ENCODE measurements at places on chromosomes 3 and 15.
A peak's percentile ranks its signal among the peaks of the same experiment; 100 is the strongest.

DNA sequence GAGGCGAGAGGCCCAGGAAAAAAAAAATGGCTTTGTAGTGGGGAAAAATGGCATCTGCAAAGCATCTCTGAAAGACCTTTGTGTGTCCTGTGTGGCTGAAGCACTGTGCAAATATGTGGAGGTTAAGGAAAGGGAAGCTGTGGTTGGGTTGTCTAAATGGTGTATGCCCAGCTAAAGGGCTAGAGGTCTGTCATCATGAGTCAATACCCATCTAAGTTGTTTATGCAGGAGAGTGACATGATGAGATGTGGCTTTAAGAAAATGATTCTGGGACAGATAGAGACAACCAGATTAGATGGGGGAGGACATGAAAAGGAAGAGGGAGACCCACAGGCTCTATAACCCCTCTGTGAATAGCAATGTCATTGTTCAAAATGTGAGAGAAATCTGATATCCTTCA lies 280.7 kb downstream of the MFSD1 start:
- peak; percentile 59 for DNase-seq

DNA sequence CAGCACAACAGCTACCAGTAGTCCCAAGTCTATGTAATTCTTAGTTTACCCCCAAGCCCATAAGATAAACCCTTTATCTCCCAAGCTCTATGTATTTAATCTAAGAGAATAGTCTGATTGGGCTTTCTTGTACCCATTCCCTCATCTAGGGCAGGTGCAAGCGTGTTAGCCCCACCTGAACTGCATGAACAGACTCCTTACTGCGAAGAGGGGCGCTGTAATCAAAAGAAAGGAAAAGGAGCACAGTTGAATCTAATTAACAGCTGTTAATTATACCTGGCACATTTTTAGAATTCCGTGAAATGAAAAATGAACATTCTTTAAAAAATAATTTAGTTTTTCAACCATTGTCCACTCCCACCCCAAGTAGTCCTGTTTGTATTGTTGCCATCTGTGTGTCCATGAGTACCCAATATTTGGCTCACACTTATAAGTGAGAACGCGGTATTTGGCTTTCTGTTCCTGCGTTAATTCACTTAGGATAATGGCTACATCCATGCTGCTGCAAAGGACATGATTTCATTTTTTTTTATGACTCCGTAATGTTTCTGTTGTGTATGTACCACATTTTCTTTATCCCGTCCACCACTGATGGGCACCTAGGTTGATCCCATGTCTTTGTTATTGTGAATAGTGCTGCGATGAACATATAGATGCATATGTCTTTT lies 26.5 kb upstream of the NEDD4 start:
- no peak for DNase-seq

DNA sequence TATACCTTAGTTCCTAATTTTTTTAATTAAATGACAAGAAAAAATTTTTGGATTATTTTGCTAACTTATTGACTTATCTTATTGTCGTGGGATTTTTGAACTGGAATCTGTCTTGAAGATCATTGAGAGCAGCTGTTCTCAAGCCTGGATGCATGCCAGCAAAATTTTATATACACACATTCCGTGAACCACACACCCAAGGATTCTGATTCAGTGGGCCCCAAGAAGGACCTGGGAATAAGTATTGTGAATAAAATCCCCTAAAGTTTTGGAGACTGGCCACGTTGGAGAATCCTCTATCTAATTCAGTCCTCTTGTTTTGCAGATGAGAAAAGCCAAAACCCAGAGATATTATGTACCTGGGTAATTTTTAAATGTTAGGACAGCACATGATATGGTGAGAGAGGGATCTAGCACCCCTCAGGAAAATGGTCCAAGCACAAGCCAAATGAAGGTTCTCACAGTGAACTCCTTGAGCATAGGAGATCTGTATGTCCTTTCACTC lies 55.2 kb downstream of the UNC13C start:
- no peak for DNase-seq

DNA sequence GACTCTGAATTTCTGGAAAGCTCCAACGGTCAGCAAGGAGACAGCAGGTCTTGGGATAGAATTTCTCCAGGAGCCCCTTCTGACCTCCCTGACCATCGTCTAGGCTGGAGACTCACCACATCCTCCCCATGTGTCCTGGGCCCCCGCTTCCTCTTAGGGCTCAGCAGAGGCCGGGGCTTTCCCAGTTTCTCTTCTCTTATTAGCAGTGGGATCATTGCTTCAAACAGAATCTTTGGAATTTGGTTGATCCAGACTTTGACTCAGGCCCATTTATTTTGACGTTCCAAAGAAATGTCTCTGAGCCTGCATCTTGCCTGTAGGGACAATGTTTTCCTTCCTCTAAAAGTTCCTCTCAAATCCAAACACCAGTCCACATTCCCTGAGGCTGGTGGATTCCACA lies 38.4 kb upstream of the SLC6A6 start:
- DNase-seq, result no peak

DNA sequence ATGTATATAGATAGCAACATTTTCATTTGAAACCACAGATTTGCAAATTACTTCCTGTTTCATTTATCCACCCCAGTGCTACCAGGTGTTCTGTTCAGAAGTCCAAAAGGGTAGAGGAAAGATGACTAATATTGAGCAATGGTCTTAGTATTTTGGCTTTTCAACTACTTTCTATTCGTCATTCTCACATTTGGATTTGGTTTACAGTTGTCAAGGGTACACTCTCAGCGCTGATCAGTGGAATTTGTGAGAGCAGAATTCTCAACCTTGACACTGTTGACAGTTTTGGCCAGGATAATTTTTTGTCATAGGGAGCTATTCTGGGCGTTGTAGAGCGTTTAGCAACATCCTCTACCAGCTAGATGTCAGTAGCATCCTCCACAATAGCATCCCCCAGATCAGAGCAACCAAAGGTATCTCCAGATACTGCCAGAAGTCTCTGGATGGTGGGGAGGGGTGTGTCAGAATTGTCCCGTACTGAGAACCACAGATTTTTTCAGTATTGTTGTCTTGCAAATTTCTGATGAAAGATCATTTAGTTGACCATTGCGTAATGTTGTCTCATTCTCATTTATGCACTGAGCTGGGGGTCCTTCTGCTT lies 4.2 kb downstream of the HMCES start:
- DNase-seq, result peak; percentile 96

- DNase-seq, result peak; percentile 81
Measured at GRCh38 chr15:96046620-96047240, 283.8 kb upstream of the NR2F2 start.

- DNase-seq, result no peak
Measured at GRCh38 chr3:52041118-52041731, 15.1 kb downstream of the DUSP7 start.

GRCh38 chr15:84703808-84704207 lies 12.1 kb downstream of the SEC11A start:
- no peak for DNase-seq

DNA sequence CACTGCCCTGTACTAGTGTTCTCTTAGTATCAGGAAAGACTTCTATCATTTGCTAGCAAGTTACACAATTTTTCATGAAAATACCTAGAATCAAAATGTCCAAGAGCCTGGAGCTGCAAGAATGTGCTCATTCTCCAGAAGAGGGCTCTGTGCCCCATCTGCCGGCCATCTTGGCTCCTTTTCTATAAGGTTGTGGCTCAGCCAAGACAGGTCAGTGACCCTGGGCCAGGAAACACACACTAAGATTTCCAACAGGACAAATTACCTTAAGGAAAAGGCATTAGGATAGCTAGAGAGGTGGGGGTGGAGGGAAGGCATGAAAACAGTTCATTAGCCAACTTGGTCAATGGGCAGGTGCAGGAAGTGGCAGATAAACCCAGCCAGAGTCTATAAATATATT lies 20.7 kb downstream of the TIMP4 start:
- DNase-seq, result peak; percentile 67

- DNase-seq, result no peak
Measured at GRCh38 chr3:177601152-177601551, 403.9 kb upstream of the TBL1XR1 start.

- DNase-seq, result no peak
Measured at GRCh38 chr15:71385457-71385856, 270.2 kb downstream of the THSD4 start.

DNA sequence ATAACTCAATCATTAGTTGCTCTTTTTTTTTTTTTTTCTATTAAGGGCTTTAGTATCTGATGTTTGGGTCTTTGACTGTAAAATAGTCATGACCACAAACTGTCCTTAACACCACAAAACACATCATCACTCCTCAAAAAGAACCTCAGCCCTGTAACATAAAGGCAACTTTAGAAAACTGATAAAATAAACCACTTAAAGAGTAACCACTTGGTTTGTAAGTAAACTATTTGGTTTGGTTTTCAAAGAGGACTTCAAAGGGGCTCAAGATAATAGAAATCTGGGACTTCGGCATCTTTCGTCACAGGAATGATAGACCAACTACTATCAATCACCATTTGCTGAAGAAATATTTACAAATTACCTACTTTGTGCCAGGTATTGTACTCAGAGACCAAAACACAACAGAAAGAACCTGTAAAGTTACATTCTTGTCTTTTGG lies 167.8 kb downstream of the FOXP1 start:
- no peak for DNase-seq

DNA sequence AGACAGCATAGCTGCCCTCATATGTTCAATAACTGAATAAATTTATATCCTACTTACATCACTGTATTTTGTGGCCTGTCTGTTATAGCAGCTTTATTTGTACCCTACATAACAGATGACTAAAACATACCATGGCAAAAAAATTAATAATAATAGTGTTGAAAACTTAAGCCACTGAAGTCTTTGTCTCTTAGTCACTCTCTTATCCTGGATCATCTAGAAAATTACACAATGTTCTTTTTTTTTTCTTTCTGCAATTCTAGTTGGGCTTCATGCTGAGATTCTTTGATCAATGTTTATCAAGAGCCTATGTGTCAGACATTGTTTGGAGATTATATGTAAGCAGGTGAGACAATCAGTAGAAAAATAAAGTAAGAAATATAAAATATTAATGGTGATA lies 519.3 kb upstream of the ARPP21 start:
- DNase-seq, result no peak

- no peak for DNase-seq
Measured at GRCh38 chr3:195080571-195081151, 190.3 kb downstream of the XXYLT1 start.

GRCh38 chr3:189262746-189263145 lies 91.0 kb downstream of the TPRG1 start:
- no peak for DNase-seq

GRCh38 chr3:170079536-170080165 lies 41.9 kb downstream of the GPR160 start:
- DNase-seq, result no peak

- no peak for DNase-seq
Measured at GRCh38 chr15:86038491-86038890, 41.2 kb upstream of the AGBL1 start.
